Activated T-cell treated with anti-CD3 and anti-CD28 coated beads, Interleukin-2, amount 50 U/mL, for 4 hours (primary cell): ENCODE measurements at places on chromosomes 11 and 22. TPM values are rescaled to one million over a fixed set of nuclear protein-coding genes. Genes with fewer than 3 reads are reported as not detected.
A peak's percentile ranks its signal among the peaks of the same experiment; 100 is the strongest.

DNA sequence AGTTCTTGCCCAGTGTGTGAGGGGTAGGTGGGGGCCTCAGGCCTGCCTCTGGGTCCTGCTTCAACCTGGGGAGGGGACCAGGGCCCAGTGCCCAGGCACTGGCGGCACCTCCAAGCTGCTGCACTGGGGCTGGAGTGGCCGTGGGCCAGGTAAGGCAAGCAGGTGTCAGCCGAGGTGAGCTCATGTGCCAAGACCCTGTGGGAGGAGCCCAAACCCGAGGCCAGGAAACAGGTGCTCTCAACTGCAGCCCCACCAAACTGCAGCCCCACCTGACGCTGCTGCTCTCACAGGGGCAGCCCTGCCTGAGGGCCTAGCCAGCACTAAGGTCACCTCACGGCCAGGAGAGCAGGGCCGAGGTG, 18.1 kb upstream of the GNB1L start:
- DNase-seq: peak; percentile 4

DNA sequence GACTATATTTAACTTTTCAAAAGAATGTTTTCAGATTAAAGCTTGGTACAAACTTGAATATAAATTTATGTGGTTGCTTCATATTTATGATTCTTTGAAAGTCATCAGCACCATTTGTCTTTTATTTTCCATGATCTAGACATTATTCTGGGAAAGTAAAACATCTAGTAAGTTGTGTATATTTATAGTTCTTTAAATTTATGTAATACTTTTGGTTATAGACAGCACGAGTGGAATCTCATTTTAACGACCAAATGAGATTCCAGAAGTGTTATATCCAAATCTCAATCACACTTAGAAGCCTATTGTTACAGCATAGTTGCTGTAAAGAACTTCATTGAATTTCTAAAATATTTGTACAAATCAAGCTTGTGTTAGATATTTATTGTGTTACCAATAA, 212.3 kb downstream of the DDX10 start:
- no peak for DNase-seq

GRCh38 chr11:45756384-45757010, 48.5 kb upstream of the SLC35C1 start:
- no peak for DNase-seq

DNA sequence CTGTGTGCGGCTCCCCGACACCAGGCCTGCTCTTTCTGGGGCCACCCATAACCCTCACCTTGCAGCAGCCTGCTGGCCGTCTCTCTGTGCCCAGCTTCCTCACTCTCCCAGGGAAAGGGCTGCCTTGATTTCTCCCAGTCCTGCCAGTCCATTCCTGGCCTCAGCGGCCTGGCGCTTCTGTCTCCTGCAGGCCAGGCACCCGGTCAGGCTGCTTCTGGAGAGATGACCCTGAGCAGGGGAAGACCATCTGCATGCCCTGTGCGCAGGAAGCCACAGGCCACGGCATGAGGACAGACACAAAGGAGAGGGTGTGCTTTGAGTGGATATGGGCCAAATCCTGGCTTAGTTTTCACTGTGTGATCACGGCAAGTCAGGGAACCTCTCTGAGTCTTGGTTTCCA, 86.2 kb downstream of the TSPAN18 start:
- no peak for DNase-seq

DNA sequence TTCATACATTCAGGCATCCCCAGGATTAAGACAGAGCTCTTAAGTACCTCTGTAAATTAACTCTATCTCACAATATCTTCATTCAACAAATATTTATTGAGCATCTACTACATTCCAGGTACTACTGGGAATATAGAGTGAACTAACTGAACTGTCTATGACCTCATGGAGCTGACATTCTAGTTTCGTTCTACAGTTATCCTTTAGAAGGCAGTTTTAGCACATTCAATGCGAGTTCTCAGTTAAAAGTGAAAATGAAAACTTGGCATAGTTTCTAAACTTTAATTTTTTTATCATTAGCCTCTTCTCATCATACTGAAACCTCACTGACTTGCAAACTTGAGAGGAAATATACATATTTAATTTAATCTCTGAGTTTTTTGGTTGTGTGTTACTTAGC, 10.7 kb upstream of the MS4A6E start:
- DNase-seq: no peak

Gene CBX7
- 14.2 TPM for total RNA-seq

Gene NPAS4
- total RNA-seq: not detected

Gene TUBA8
- total RNA-seq: 2.1 TPM

Gene BATF2
- total RNA-seq: not detected

- no peak for DNase-seq
Measured at GRCh38 chr11:60910711-60911380, 3.1 kb upstream of the TMEM109 start.

Gene PRR33
- not detected for total RNA-seq

DNA sequence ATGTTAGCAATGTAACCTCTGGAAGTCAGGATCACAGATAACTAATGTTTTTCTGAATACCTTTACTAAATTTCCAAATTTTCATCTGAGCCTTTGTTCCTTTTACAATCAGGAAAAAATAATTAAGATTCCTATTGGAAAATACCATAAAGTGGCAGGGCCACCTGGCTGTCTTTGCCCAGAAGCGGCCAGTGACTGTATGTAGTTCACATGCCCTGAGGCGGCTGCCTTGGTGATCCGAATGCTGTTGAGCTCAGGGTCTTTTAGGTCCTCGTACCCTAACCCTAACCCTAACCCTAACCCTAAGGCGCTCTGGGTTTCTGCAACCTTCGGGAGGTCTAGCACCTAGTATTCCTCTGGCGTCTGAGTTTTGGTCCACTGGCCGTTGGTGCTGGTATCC, 8.5 kb upstream of the ARFGAP3 start:
- DNase-seq: no peak

GRCh38 chr11:35031867-35032266, 107.1 kb upstream of the CD44 start:
- no peak for DNase-seq

GRCh38 chr11:45652781-45653180, 12.6 kb downstream of the CHST1 start:
- no peak for DNase-seq

Gene CASP1
- 19.0 TPM for total RNA-seq
